Activated CD8-positive, alpha-beta memory T cell treated with anti-CD3 and anti-CD28 coated beads, Interleukin-2, amount 50 U/mL, for 4 hours (primary cell): ENCODE measurements at places on chromosomes 5 and 9.

DNA sequence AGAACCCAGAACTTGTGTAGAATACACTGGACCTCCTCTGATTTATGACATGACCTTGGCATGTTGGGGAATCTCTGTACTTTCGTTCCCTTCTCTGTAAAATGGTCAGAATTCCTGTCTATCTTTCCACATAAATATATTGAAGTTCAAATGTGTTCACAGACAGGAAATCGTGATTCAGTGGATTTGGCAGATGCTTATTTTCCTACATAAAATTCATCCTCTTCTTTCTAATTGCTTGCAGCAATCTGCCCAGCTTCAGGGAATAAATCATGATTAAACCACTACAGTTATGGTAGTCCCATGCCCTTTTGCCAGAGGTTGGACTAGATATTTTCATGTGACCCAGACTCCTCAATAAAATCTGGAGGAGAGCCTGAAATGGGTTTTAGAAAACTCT lies 52.1 kb upstream of the ARL15 start:
- no peak for DNase-seq

- DNase-seq, result no peak
These were observed 5.9 kb downstream of the PDLIM7 start for GRCh38 chr5:177491429-177491945.

DNA sequence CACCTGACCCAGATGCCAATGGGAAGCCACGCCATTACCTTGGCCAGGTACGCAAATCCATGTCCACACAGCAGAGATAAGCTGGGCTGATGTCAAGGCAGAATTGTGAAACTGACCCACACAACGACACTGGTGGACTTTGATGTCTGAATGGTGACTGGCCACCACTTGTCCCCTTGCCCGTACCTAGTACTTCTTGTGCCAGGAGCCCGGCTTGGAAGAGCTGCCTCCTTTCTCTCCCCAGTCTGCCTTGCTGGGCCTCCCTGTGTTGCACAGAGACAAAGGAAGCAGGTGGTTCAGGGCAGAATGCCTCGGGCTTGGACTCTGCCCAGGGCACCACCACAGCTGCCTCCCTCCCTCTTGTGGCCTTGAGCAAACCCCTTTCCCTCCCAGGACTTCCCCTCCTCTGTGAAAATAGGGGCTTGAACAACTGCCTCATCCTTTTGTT lies 23.3 kb downstream of the PTGES2 start:
- DNase-seq, result no peak

DNA sequence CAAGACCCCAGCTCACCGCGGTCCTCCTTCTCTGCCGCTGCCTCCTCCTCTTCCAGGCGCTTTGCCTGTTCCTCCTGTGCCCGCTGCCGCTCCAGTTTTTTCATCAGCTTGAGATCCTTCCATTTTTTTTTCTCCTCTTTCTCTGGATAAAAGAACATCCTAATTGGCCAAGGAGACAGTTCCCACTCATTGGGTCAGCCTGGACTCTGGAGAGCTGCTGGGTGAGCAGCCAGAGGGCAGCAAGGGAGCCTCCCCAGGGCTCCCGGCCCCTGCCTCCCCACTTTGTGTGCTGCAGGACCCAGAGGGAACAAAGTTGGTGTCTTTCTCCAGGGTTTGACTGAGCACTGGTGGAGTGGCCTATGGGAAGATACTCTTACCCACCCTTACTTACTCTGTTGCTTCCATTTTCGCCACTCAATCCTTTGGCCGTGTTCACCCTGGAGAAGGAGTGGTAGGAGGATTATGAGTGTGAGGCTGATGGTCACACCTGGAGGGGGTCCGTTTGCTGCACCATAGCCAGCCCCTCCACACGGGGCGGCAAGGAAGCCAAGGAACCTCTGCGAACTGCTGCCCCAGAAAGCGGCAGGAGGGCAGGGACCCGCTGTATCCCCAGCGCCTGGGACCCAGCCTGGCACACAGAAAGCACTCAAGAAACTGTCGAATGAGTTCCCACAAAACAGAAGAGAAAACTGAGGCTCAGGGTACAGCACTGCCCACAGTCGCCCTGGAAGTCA lies 708 bp downstream of the SPOUT1 start:
- no peak for DNase-seq

- no peak for DNase-seq
These were observed 92.6 kb downstream of the GTF3C4 start for GRCh38 chr9:132762896-132763295.

- no peak for DNase-seq
These were observed 37.0 kb upstream of the FGF1 start for GRCh38 chr5:142722896-142723295.

GRCh38 chr9:126501383-126502331 lies 112.1 kb upstream of the LMX1B start:
- no peak for DNase-seq

DNA sequence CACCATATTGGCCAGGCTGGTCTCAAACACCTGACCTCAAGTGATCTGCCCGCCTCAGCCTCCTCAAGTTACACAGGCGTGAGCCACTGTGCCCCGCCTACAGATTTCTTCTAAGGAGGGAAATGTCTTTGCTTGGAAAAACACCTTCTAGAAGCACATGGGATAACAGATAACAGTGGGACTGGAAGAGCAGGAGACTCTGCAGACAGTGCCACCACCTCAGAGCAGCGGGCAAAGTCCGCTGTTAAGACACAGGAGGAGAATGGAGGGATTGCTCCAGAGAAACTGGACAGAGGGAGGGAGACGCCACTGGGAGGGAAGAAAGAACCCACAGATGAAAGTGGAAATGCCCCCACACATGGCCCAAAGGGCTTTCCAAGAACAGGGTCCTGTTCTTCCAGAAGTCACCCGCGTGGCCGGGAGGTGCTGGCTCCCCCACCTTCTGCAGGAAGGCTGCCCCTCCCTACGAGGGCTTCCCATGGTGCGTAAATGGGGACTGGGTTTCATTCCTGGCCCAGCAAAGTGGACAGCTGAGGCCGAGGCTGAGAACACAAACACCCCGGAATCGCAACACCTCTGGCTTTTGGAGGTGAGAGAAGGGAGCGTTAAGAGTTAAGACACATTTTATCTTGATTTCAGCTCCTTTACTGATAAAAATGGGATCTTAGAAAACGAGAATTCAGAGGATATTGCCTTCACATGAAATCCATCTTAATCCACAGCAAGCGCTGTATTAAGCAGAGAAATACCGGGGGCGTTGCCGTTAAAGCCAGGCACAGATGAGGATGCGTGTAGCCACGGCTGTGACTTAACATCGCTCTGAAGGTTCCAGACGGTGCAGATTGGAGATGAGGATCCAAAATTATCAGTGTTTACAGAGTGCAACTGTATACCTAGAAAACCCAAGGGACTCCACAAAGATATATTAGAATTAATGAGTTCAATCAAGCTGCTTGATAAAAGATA lies 11.2 kb downstream of the ADAMTS2 start:
- no peak for DNase-seq

GRCh38 chr5:43215073-43215631 lies 23.1 kb downstream of the NIM1K start:
- no peak for DNase-seq

DNA sequence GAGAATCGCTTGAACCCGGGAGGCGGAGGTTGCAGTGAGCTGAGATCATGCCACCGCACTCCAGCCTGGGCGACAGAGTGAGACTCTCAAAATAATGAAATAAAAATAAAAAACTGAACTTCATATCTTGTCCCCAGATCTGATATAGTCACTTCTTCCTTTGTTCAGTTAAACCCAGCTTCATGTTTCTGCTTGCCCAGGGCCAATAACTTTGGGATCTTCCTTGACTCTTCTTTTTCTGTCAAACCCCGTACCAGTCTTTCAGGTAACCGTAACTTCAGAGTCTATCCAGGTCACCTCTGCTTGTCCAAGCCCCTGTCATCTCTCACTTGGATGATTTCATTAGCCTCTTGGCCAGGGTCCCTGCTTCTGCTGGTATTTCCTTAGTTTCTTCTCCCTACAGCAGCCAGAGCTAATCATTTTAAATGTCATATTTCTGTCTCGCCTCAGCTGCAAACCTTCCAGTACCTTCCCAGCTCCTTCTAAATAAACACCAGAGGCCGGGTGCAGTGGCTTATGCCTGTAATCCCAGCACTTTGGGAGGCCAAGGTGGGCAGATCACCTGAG lies 19.7 kb upstream of the ABL1 start:
- no peak for DNase-seq

DNA sequence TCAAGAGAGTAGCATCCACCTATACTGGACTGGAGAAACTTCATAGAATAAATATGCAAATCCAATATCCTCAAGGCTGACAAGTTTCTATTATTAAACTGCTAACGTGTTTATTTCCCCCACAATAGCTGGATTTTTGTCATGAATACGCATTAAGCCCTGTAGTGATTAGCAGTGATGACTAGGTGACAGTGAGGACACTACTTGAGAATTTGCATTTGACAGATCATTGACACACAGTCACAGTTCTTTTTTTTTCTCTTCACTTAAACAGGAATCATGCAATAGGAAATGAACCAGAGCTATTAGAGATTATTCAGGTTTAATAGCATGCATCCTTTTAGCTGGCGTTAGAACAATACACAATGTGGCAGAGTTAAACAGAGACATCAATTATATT lies 35.3 kb downstream of the MPDZ start:
- DNase-seq, result no peak

DNA sequence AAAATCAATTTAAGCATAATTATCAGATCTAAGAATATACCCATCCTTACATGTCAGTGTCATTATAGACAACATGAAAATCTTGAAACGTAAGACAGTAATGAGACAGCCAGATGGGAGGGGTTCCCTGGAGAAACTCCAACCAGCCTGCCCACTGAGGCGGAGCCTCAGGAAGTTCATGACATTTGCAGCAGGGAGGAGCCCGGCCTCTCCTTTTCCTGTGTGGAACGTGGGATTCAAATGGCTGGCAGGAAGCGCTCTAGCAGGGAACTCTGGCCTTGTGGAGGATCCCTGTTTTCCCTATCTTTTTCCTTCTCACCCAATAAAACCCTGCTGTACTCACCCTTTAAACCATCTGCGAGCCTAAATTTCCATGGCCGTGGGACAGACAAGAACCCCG lies 176.6 kb upstream of the KCNN2 start:
- DNase-seq, result no peak

DNA sequence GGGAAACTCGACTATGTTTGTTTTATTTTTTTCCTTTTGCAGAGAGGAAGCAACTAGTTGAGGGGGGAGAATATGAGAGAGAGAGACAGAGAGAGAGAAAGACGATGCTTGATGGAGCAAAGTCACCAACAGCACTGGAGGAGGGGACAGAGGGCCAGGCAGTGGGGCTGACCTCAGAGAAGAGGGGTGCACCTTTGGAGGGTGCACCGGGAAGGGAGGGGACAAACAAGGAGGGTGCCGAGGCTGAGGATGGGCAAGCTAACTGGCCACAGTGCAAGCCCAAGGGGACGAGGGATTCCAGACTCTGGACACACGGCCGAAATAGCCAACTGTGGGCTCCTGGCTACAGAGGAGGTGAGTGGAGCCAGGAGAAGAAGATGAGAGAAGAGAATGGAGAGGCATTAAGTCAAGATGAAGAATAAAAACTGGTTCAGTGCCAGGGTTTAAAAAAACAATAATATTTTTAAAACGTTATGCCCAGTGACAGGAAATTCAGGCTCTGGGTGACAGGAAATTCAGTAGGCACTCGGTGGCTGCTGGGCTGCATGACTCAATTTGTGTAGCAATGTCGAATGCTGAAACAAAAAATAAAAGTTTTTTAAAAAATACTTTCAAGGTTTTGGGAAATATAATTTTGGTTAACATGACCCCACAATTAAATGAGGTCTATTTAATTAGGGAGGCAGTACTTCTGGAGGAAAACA lies 13.3 kb upstream of the GLRX start:
- DNase-seq, result peak; percentile 26

- DNase-seq, result no peak
These were observed 182.2 kb downstream of the PDE4D start for GRCh38 chr5:59711310-59711709.

DNA sequence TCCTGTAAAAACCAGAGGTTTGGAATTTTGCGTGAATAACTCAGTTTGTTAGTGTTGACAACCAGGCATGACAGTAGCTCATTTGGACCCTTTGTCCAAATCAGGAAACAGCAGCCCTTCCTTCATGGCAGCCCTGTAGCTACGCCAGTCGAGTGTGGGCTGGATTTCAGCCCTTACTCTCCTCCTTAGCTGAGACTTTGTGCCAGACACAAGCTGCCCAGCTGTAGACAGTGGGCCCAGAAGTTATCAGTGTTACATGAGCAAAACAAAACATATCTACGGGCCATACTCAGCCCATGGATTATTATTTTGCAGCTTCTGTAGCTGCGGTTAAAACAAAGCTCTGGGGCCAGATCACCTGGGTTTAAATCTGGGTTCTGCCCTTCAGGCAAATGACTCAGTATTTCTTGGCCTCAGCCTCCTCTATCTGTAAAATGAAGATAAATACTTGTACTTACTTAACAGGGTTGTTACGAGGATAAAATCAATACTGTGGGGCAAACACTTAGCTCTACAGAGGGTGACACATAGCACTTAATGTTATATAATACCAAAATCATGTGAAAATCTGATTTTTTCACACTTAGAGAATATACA lies 76.9 kb downstream of the GHR start:
- DNase-seq, result no peak
